Stimulated activated CD8-positive, alpha-beta memory T cell treated with anti-CD3 and anti-CD28 coated beads, Interleukin-15, amount 100 ng/mL, for 4 hours (primary cell): ENCODE measurements at places on chromosomes 11 and 22.

DNA sequence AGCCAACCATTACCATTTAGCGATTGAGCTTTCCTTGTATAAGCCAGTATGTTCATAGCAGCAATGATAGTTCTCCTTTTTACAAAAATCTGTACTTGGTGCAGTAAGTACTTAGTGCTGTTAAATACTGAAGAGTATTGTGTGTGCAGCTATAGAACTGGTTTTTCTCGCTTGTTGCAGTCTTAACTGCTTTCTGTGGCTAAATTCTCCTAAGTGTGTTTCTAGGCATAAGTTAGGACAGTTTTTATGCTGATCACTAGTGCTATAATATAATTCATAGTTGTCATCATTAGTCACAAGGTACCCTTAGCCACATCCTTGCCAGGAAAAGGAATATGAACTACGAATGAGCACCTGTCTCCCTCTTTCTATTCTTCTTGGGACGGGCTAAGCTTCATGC is 107.7 kb downstream of the GRAMD1B start:
- DNase-seq, result no peak

- no peak for DNase-seq
Measured at GRCh38 chr11:23318670-23319069, 458.4 kb upstream of the CCDC179 start.

GRCh38 chr11:3184732-3185347 is 19.7 kb upstream of the OSBPL5 start:
- DNase-seq, result no peak

DNA sequence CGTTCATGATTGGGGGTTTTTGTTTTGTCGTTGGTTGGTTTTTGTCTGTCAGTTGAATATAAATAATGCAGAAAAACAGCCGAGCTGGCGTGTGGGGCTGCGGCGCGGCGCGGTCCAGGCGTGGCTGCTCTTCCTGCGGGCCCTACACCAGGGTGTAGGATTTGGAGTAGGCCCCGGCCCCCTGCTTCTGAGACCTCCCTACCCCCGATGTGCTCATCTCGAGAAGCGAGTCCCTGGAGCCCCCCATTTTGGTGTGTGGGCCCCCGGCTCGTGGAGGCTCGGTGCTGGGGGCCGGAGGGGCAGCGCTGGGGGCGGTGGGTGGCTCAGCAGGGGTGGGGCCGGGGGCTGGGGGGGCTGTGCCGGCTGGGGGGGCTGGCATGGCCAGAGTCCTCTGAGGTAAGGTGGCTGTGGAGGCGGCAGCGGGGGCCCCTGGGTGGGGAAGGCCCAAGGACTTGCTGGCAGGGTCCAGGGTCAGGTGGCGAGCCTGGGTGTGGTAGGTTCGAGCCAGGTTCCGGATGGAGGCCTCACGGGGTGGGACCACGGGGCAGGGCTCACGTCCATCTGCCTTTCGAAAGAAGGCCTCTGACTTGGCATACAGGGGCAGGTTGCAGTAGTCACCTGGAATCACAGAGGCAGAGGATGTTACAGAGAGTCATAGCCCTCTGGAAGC is 100.7 kb downstream of the CEP164 start:
- DNase-seq, result no peak
